ENCODE measurements at places on chromosomes 6 and 20. TPM values are rescaled to one million over a fixed set of nuclear protein-coding genes. Genes with fewer than 3 reads are reported as not detected.

Gene CLPSL2
- not detected for total RNA-seq

DNA sequence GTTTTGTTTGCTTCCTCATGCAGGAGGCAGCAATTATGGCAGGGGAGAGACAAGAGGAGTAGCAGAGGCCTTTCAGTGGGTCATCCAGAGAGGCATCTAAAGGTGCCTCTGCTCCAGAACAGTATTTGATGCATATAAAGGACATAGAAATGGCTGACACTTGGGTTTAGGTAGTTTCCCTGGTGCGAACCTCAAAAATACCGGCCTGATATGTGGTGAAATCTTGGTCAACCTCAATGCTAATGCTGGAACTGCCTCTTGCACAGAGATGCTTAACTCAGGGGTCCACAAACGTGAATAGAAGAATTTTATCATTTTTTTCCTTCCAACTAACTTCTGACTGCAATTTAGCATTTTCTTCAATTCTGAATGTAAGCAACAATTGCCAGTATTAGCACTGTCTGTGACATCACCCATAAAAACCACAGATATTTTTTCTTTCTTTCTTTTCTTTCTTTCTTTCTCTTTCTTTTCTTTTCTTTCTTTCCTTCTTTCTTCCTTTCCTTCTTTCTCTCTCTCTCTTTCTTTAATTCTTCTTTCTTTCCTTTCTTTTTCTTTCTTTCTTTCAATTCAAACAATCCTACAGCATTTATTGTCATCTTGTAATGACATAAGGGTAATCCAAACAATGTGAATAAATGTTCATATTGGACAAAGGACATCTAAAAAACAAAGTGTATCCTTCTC lies 180.0 kb upstream of the UST start:
- DNase-seq = no peak

GRCh38 chr20:16490696-16491095 lies 82.6 kb downstream of the KIF16B start:
- no peak for DNase-seq

Gene CAGE1
- total RNA-seq = 0.12 TPM

Data from activated CD4-positive, alpha-beta memory T cell treated with anti-CD3 and anti-CD28 coated beads for 36 hours (primary cell).